Retinal pigment epithelial cell (primary cell): ENCODE measurements at places on chromosomes 12 and 14.

GRCh38 chr12:6810758-6811157, 10.9 kb upstream of the GPR162 start:
- DNase-seq = no peak

GRCh38 chr12:132623072-132623869, 4.7 kb downstream of the P2RX2 start:
- DNase-seq = no peak

- no peak for DNase-seq
Measured at GRCh38 chr12:3589745-3590144, 98.7 kb downstream of the PRMT8 start.

GRCh38 chr14:33441633-33442032, 503.0 kb downstream of the NPAS3 start:
- DNase-seq = no peak

- DNase-seq = no peak
Measured at GRCh38 chr14:91383439-91383838, 34.2 kb downstream of the CCDC88C start.

DNA sequence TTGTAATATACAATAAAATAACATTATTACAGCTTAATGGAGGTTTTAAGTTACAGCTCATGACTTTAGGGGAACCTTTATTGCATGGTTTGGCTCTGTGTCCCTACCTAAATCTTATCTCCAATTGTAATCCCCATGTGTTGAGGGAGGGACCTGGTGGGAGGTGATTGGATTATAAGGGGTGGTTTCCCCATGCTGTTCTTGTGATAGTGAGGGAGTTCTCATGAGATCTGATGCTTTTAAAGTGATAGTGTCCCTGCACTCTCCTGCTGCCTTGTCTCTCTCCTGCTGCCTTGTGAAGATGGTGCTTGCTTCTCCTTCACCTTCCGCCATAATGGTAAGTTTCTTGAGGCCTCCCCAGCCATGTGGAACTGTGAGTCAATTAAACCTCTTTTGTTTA, 132.1 kb upstream of the SYT1 start:
- DNase-seq = no peak

- DNase-seq = no peak
Measured at GRCh38 chr14:20631880-20632389, 9.6 kb downstream of the OR6S1 start.
